ENCODE measurements at places on chromosomes 13 and 19. TPM values are rescaled to one million over a fixed set of nuclear protein-coding genes. Genes with fewer than 3 reads are reported as not detected.

Gene SMG9
- total RNA-seq, result 41.1 TPM

Gene PLK5
- total RNA-seq, result 0.80 TPM

Gene TBXA2R
- total RNA-seq, result 11.2 TPM

Gene CFAP97D2
- total RNA-seq, result not detected

Gene SIGLECL1
- not detected for total RNA-seq

GRCh38 chr13:41944635-41945397 is 16.1 kb downstream of the VWA8 start:
- DNase-seq, result no peak

DNA sequence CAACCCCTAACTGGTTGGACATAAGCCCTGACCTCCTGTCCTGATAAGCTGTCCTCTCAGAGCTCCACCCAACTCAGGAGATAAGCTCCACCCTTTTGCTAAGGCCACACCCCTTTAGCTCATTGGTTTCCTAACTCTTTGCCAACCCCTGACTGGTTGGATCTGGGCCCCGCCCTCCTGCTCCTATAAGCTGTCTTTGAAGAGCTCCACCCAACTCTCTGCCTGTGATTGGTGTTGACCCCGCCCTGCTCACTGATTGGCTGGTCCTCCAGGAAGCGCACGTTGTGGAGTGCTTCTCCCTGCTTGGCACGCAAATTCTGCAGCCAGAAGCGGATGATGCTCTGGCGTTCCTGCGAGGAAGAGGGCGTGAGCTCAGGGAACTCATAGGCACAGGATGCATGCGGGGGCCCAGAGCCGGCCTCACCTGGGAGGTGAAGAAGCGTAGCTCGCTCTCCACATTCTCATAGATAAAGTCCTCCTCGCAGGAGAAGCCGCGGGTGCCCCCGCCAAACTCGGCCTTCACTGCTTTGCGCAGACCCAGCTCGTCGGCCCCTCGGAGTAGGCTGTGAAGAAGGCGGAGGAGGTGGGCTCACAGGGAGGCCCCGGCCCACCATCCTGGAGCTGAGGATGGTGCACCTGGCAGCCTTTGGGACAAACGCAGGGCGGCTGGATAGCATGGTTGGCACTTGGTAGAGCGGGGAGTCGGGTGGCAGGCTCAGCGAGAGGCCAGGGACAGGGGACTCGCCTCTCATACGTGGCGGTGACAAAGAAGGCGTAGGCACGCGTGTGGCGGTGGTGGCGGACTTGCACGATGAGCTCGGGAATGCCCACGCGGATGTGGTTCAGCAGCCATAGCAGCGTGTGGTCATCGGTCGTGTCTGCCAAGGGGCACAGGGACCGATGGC is 1.7 kb downstream of the ANO8 start:
- no peak for DNase-seq

GRCh38 chr19:45175515-45176345 is 2.3 kb downstream of the TRAPPC6A start:
- no peak for DNase-seq

GRCh38 chr19:35512831-35513627 is 420 bp downstream of the DMKN start:
- DNase-seq, result no peak

DNA sequence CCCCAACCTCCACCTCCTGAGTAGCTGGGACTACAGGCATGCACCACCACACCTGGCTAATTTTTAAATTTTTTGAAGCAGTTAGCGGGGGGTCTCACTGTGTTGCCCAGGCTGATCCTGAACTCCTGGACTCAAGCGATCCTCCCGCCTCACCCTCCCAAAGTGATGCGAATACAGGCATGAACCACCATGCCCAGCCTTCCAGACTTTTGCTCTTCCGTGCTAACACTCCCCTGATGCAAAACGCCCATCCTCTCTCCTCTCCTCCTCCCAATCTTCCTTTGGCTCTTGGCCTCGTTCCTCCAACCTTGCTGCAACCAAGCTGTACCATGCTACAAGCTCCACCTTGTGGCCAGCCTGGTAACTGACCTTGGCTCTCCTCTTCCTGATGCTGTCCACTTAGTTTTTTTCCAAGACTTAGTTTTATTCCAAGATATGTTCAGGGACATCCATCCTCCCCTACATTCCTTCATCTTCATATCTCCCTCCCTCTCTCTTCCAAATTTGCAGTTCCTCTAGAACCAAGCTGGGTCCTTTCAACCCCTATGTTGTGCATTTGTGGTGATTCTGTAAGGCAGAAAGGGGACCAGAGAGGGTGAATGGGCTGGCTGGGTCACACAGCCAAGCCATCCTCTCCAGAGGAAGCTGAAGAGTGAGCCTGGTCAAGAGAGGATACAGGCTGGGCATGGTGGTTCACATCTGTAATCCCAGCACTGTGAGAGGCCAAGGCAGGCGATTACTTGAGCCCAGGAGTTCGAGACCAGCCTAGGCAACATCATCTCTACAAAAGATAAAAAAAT is 32.8 kb downstream of the TINCR start:
- DNase-seq, result no peak

- no peak for DNase-seq
Observed at GRCh38 chr13:73522937-73523336, 464.1 kb downstream of the KLF5 start.

DNA sequence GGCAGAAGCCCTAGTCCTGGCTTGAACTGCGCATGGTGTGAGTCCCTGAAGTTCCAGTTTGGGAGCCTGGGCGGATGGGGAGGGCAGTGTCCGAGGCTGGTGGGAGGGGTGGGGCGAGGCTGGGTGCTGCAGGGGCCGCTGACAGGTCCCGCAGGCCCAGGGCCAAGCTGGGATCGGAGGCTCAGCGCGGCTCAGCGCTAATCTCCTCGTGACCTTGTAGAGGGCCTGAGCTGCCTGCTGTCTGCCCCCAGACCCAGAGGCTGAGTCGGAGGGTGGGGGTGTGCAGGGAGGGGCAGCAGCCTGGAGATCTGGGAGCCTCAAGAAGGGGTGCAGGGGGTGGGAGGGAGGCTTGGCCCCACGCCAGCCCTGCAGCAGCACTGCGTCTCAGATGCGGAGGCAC is 3.0 kb downstream of the ATP1A3 start:
- DNase-seq, result no peak

GRCh38 chr13:20118268-20119140 is 42.3 kb downstream of the GJA3 start:
- peak; percentile 69 for DNase-seq

GRCh38 chr19:15404780-15405211 is 14.0 kb downstream of the AKAP8L start:
- peak; percentile 4 for DNase-seq

DNA sequence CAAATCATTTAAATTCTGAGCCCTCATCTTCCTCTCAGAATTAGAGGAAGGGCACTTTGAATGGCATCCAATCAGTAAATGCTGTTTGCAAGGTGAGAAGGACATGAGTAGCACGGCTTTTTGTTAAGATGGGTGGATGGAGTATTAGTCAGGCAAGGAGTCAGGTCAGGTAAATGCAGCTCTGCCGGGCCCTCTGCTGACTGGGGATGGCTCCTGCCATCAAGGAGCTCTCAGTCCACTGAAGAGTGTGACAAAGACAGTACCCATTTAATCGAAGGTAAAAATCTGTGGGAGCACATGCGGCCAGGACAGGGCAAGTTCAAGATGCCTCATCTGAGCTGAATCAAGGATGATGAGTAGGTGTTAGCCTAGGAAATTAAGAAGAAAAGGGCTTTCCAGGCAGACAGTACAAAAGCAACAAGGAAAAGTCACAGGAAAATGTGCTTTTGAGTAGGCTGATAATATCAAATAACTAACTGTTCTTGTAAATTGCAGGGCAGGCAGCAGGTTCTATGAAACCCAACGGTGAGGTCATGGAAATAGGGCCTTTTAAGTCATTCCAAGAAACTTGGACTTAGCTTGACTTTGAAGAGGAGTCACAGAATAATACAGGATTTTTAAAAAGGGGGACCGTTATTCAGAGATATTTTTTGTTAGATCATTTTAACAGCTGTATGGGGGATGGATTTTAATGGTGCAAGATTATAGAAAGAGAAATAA is 670.5 kb upstream of the ARGLU1 start:
- DNase-seq, result no peak

GRCh38 chr19:14113762-14114414 is 3.7 kb downstream of the PRKACA start:
- peak; percentile 75 for DNase-seq

GRCh38 chr19:1017115-1017905 is 3.6 kb downstream of the TMEM259 start:
- no peak for DNase-seq

GRCh38 chr13:83168590-83168989 is 713.7 kb downstream of the SLITRK1 start:
- DNase-seq, result no peak

DNA sequence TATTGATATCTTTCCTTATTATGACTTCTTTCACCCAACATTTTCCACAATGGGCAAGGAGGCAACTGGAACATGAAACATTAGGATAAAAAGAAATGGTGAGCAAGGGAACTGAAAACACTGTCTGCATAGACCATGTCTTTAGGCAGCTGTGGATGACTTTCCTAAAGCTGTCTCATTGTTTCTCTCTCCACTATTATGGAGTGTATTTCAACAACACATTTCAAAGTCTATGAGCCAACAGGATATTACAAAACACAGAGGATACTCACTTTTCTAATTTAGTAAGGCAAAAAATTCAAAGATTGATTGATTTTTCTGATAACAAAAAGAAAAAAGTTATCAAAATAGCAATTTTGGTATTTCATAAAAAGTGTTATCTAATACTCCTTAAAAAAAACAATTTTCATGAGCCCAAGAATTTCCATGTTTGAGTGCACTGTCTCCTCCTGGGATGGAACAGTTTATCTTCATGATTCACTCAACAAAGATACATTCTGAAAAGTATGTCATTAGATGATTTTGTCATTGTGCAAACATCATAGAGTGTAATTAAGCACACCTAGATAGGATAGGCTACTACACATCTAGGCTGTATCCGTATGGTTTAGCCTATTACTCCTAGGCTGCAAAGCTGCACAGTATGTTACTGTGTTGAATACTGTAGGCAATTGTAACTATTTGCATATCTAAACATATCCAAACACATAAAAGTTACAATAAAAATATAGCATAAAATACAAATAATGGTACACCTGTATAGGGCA is 1568.4 kb downstream of the SLITRK5 start:
- DNase-seq, result no peak

- DNase-seq, result peak; percentile 85
Observed at GRCh38 chr19:15640294-15640903, at the start of gene CYP4F3. TSS of gene CYP4F3 (plus strand) at chr19:15640897. CDS start at chr19:15641416, 519 bp downstream.

- DNase-seq, result no peak
Observed at GRCh38 chr13:24086642-24087041, 73.9 kb upstream of the SPATA13 start.

DNA sequence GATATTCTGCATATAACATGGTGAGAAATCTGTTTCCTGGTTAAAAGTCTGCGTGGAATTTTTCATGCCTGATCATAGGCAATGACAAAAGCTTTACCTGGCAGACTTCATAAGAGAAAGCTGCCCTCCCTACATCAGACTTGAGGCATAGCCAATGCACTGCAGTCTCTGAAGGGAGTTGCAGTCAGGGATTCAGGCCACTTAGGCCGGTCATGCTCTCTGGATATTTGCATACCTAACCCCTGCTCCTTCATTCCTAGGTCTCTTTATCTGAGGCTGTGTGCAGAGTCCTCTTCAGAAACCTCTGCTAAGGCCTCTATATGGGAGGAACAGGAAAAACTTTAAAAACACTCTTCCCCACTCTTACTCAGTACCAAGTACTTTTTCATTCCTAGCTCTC is 287.4 kb downstream of the PCDH17 start:
- no peak for DNase-seq

DNA sequence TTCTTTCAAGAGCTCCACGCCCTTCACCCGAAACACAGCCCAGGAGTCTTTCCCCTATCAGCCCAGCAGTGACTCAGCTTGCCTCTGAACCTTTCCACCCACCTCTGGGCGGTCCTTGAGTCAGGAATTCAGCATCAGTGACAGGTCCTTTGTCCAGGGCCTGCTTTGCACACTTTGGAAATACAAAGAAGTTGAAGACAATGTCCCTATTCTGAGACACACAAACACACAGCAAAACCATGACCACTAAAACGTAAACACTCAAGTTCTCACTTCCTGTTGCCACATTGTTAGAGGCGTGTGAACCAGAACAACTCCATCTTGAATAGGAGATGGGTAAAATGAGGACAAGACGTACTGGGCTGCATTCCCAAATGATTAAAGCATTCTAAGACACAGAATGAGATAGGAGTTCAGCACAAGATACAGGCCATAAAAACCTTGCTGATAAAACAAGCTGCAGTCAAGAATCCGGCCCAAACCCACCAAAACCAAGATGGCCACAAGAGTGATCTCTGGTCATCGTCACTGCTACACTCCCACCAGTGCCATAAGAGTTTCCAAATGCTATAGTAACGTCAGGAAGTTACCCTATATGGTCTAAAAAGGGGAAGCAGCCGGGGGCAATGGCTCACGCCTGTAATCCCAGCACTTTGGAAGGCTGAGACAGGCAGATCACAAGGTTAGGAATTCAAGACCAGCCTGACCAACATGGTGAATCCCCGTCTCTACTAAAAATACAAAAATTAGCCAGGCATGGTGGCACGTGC is 49.2 kb upstream of the ATP12A start:
- no peak for DNase-seq

DNA sequence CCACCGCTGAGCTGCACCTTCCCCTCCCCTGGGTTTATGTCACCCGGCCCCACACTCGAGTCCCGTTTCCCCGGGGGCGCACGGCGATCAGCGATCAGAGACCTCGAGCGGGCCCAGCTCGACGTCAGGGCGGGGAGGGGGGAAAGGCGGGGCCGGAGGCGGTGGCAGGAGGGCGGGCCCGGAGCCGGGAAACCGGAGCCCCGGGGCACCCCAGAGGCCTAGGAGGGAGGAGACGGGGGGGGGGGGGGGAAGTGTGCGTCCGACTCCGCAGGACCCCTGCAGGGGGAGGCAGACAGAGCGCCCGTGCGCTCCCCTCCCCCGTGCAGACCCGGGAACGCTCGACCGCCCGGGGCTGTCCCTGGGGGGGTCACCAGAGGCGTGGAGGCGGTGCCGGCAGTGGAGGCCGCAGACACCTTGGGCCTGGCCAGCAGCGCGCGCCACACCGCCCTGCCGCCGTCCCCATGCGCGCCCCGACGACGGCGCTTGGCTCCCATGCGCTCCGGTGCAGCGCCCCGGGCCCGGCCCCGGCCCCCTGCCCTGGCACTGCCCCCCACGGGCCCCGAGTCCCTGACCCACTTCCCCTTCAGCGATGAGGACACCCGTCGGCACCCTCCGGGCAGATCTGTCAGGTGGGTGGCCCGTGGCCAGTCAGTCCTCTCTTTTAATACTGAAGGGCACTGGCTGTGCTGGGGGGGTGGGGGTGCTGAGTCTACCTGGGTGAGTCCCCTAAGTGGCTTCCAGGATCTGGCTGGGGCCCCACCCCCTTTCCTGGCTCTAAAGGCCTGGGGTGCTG is 11.8 kb downstream of the PDE4A start:
- DNase-seq, result peak; percentile 84

DNA sequence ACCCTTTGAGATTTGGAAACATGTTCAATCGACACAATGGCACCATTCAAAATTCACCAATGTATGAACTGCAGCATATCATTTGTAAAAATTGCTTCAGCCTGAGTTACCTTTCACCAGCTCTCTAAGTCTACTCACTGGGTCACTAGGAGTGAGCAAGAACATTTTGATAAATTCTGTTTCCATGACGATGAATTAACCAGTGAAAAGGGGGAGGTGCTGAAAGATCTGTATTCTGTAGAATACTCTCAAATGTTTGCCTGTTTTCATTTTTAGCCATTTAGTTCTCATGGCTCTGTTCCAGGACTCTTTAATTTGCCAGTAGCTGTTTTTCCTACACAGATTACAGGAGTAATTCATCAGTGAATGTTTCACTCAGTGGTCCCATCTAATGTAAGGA is 883.4 kb downstream of the DIAPH3 start:
- DNase-seq, result no peak
